ENCODE measurements at places on chromosomes 4 and X. TPM values are rescaled to one million over a fixed set of nuclear protein-coding genes. Genes with fewer than 3 reads are reported as not detected.

CNKSR2 gene
- total RNA-seq = 14.0 TPM

DGKK gene
- total RNA-seq = not detected

TMSB15A gene
- not detected for total RNA-seq

FANCB gene
- 3.1 TPM for total RNA-seq

GRIA3 gene
- not detected for total RNA-seq

SPIN2A gene
- total RNA-seq = 0.61 TPM
